NCI-H2081 (cell line): ENCODE measurements at places on chromosomes 11 and 22.

DNA sequence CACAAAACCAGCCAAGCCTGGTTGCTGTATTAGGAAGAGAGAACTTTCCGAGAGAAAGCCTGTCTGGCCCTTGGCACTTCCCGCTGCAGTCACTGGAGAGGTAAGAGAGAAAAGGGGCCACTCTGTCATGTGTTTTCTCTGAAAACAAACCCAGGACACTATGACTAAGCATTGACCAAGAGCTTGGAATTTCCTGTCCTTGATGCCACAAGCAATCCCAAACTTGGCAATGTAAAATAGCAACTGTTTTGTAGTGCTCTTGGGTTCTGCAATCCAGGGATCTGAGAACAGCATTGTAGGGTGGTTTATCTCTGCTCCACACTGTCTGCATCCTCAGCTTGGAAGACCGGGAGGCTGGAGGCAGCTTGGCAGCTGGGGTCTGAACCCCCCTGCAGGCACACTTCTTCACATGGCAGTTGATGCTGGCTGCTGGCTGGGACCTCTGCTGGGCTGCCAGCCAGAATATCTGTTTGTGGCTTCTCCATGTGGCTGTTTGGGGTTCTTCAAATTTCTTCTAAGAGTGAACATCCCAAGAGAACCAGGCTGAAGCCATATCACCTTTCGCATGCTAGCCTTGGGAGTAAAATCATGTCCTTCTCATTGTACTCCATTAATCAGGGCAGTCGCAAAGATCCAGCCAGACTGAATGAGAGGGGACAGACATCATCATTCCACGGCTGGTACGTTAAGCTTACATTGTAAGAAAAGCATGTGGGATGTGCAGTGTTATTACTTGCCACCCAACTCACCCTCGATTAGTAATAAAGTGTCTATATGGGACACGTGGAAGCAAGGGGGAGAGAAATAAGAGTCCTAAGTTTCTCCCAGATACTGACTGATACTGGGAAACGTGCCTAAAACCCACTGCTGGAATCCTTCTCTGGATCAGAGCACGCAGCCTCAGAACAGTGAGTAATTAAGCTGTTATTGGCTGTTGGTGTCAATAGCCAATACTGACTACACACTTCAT is 537.4 kb upstream of the B3GAT1 start:
- DNase-seq, result no peak

DNA sequence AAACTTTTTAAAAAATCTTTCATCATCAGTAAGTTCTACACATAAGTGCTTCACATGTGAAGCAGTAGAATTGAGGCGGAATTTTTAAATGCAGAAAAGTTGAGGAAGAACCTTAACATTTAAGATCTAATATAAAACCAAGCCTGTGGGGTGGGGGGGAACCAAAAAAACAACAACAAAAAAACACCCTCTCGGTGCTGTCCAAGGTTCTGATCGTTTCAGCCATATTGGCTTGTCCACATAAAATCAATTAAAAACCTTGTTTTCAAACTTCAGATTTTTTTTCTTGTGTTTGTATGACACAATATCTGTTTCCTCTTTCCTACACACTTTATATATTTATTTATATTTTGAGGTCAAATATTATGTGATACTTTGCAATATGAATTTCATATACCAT is 130.0 kb downstream of the WNT7B start:
- no peak for DNase-seq

DNA sequence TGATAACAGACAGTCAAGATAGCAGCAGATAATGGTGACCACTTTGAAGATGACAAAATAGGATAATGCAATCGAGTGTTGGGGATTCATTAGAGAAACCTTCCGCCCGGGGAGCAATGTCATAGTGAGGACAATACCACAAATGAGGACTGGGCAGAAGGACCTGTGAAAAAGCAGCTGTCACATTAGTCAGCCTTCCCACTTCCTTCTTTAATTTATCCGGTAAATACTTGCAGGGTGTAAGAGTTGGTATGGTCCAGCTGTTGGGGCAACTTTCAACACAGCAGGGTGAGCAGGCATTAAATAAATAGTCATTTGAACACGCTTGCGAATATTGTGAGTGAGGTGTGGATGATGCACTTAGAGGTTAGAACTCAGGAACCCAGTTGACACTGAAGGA is 132.5 kb upstream of the KIRREL3 start:
- no peak for DNase-seq

- DNase-seq, result no peak
These were observed 57.4 kb downstream of the LINC01488 start for GRCh38 chr11:69538854-69539253.

- no peak for DNase-seq
These were observed 47.2 kb downstream of the CYTH4 start for GRCh38 chr22:37329238-37330140.

GRCh38 chr22:46415776-46416519 is 80.4 kb downstream of the TRMU start:
- DNase-seq, result no peak

DNA sequence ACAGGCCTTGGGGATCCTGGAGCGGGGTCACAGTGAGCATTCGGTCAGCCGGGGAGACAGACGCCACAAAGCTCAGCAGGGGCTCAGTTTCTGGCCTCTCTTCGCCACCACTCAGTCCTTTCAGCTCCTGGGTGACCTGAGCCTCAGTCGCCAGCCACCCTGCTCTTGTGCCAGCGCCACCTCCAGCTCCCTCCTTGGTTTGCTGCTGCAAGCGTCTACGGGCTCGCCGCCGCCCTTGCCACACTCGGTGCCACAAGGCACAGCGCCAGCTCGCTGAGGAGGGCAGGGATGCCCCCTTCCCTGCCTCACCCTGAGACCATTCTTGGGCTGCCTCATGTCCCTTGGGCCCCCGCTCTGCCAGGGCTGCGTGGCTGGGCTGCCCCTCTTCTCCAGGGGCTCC is 1.5 kb upstream of the EEF1G start:
- peak; percentile 24 for DNase-seq

DNA sequence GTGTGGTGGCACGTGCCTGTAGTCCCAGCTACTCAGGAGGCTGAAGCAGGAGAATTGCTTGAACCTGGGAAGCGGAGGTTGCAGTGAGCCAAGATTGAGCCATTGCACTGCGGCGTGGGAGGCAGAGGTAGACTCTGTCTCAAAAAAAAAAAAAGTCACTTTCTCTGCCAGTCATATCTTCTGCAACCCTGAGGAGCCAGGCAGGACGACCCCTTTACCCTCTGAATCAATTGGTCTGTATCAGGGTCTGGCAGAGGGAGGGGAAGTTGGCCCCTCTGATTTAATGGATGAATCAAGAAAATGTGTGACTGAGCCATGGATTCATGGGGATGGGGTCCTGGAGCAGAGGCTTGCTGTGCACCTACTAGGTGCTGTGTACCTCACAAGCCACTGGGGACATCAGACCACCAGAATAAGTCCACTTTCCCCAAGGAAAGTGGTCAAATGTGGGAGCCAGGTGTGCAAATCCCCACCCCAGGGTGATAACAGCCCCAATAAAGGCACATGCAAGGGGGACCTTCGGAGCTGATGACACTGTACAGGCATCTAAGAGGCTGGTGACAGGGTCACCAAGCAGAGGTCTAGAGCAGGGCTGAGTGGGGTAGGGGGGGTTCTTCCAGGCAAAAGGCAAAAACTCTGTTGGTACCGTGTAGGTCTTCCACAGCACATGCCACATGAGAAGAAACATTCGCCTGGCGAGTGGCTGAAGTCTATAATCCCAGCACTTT is 29.0 kb downstream of the TXN2 start:
- no peak for DNase-seq

GRCh38 chr11:114159320-114159719 is 99.8 kb downstream of the ZBTB16 start:
- no peak for DNase-seq

GRCh38 chr11:6681505-6681904 is 1.6 kb downstream of the MRPL17 start:
- no peak for DNase-seq

DNA sequence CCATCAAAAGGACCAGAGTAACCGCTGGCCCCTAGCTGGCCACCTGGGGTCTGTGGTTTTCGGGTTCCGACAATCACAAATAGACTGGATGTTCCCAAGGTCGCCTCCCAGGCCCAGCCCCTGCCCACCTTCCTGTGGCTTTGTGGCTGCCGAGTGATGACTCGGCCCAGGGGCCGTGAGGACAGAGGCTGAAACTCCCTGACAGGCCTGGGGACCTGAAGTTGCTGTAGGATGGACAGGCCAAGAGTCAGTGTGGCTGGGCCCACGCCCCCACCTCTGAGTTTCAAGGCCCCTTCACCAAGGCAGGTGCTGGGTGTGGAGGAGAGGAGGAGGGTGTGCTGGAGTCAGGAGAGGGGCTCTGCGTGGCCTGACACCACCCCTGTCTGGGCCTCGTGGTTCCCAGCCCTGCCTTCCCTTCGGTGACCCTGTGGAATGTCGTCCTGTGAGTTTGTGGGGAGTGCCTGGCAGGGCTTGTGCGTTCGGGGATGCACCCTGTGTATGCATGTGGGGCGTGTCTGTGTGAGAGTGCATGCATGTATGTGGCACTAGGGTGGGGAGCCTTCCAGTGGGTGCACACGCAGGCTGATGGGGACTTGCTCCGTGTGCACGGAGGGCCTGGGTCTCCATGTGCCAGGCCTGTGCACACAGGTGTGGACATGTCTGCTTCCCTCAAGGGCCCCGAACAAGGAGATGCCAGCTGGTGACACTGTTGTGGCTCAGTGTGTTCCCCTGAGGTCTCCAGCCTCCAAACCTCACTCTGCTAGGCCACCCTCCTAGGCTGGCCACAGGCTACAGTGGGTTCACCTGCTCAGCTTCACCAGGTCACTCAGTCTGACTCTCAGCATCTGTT is 8.4 kb upstream of the MGAT3 start:
- DNase-seq, result no peak

DNA sequence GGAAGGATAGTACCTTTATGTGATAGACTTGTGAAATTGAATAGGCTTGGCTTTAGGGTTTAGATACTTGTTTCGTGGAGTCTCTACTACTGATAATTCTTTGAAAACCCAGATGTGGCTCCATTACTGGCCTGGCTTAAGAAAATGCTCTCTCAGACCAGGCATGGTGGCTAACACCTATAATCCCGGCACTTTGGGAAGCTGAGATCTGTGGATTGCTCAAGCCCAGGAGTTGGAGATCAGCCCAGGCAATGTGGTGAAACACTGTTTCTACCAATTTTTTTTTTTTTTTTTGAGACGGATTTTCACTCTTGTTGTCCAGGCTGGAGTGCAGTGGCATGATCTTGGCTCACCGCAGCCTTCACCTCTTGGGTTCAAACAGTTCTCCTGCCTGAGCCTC is 40.9 kb downstream of the ATG13 start:
- no peak for DNase-seq

- peak; percentile 29 for DNase-seq
These were observed 165.9 kb upstream of the NCAM1 start for GRCh38 chr11:112795142-112795815.

- no peak for DNase-seq
These were observed 107.6 kb downstream of the TRPC6 start for GRCh38 chr11:101476191-101476590.

- peak; percentile 18 for DNase-seq
These were observed 12.3 kb downstream of the APOL6 start for GRCh38 chr22:35660291-35661127.

- no peak for DNase-seq
These were observed 965 bp downstream of the OR9Q1 start for GRCh38 chr11:58024601-58025091.

- no peak for DNase-seq
These were observed 426.0 kb upstream of the ISX start for GRCh38 chr22:34639911-34640310.

- DNase-seq, result no peak
These were observed 722.2 kb upstream of the TENM4 start for GRCh38 chr11:80163011-80163410.

DNA sequence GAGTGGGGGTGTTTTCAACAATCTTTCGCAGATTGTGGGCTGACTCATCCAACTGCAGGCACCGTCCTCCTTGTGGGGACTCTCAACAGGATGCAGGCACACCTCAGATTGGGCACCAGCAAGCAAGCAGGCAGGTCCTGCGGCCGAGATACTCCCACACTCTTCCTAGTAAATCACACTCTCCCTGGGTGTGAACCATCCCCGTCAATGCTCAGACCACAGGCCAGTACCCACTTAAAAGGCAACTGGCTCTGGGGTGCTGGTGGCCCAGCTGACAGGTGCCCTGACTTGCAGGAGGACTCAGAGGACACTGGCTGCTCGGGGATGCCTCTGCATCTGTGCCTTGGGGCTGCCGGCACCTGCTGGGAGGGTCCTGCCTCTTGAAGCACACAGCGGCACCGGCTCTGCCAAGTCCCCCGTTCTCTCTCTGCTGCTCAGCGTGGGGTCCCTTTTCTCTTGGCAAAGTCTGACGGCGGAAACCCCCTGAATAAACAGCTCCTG is 282.5 kb downstream of the CTTN start:
- no peak for DNase-seq

DNA sequence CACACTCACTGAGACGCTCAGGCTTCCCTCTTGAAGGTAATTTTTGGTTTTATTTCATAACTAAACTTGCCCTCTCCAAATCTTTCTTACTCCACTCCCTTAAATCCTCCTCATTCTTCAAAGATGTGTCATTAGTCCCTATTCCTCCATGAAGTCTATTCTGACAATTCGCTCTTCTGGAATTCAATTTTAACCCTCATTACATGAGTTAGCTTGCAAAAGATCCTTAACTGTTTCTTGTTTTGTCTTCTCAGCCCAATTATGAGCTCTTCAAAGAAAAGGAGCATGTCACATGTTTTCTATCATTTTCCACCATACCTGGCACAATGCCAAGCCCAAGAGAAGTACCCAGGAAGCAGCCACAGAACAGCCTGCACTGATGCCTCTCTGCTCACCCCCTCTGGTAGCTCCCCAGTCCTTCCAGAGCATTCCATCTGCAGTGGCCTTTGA is 13.0 kb downstream of the GALNT18 start:
- DNase-seq, result no peak

- DNase-seq, result no peak
These were observed 14.3 kb upstream of the HPX start for GRCh38 chr11:6455070-6455469.

DNA sequence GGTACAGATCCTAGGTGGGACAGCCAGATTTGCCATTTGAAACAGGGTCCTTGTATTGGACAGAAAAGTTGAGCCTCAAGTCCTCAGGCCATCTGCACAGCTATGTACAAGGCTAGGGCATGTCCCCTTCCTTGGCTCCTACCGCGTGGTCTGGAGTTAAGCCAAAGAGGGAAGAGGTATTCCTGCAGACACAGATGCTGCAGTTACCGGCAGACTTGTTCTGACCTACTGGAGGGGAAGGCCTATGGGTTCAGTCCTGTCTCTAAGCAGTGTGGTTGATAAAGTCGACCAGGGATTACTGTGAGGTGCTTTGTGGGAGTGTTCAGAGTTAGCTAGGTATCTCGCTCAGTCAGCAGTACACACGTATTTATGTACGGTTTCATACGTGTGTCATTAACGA is 180.6 kb downstream of the ADAMTS15 start:
- DNase-seq, result no peak

GRCh38 chr22:48004936-48005335 is 1242.5 kb downstream of the TBC1D22A start:
- DNase-seq, result no peak

- DNase-seq, result no peak
These were observed 352.1 kb downstream of the OPCML start for GRCh38 chr11:133180201-133180600.
